Thyroid gland (tissue), 4 donors: ENCODE measurements at places on chromosomes 12 and 14. TPM values are rescaled to one million over a fixed set of nuclear protein-coding genes. Genes with fewer than 3 reads are reported as not detected.

GRCh38 chr12:77745624-77746023 lies 85.1 kb upstream of the NAV3 start:
- H3K36me3 ChIP-seq, result no peaks in the 10 kb centered on the region
- no peaks in the 10 kb centered on the region for H3K4me1 ChIP-seq
- no peak for DNase-seq
- no peaks in the 10 kb centered on the region for H3K27me3 ChIP-seq

- H3K36me3 ChIP-seq, result no peaks in the 10 kb centered on the region
- no peak overlapping the region for H3K27ac ChIP-seq
- H3K27me3 ChIP-seq, result no peaks in the 10 kb centered on the region
- H3K4me3 ChIP-seq, result no peak overlapping the region
- no peak for DNase-seq
Observed at GRCh38 chr12:105030820-105031807, 45.0 kb downstream of the NOPCHAP1 start.

- H3K4me1 ChIP-seq, result no peaks in the 10 kb centered on the region
- H3K27ac ChIP-seq, result no peak overlapping the region
- H3K27me3 ChIP-seq, result no peaks in the 10 kb centered on the region
- no peak overlapping the region for H3K4me3 ChIP-seq
- H3K36me3 ChIP-seq, result no peaks in the 10 kb centered on the region
Observed at GRCh38 chr12:98228683-98229539, 286.5 kb upstream of the TMPO start.

DNA sequence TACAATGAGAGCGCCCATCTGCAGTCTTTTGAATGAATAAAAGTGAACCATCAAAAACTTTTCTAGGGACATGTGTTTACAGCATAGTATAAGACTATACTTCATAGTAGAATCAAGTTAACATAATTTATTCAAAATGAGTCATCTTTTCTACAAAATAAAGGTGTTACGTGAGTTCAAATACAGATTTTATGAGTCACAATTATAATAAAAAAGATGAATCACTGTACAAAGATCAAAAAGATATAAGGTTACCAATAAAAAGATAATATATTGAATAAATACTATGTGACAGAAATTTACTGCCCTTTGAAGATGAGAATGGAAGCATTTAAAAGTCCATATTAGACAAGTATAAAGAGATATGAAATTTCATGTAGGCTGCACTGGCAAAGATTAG lies 2.8 kb downstream of the MBIP start:
- H3K27me3 ChIP-seq, result no peaks in the 10 kb centered on the region
- H3K27ac ChIP-seq, result peak overlapping the region; percentile 42
- no peak for DNase-seq

DNA sequence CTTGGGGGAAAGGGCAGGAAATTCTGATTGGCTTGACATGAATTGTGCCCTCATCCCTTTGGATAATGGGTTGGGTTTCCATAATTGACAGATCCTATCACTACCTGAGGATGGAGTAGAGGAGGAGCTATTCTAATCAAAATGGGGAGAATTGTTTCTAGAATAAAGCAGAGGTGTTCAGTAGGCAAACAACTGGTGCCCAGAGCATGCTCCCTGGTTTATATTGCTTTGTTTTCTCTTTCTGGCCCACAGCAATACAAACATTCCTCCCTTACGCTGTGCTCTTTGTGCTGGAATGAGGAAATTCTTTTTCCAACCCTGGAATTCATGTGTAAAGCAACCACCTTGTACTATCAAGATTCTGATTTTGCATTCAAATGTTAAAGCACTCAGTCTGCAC lies 147.4 kb downstream of the RASSF9 start:
- no peaks in the 10 kb centered on the region for H3K27me3 ChIP-seq
- DNase-seq, result no peak
- H3K4me1 ChIP-seq, result peaks cover 6% of the 10 kb centered on the region
- H3K4me3 ChIP-seq, result no peak overlapping the region

GRCh38 chr14:33315721-33316120 lies 377.0 kb downstream of the NPAS3 start:
- DNase-seq, result no peak
- H3K4me1 ChIP-seq, result no peaks in the 10 kb centered on the region
- H3K4me3 ChIP-seq, result no peak overlapping the region
- H3K27ac ChIP-seq, result no peak overlapping the region
- no peaks in the 10 kb centered on the region for H3K36me3 ChIP-seq
- H3K27me3 ChIP-seq, result no peaks in the 10 kb centered on the region

- H3K27ac ChIP-seq, result no peak overlapping the region
- H3K4me1 ChIP-seq, result no peaks in the 10 kb centered on the region
- no peak overlapping the region for H3K4me3 ChIP-seq
- DNase-seq, result no peak
Observed at GRCh38 chr12:113700943-113701342, 229.3 kb upstream of the LHX5 start.

- peaks cover 33% of the 10 kb centered on the region for H3K36me3 ChIP-seq
- H3K4me1 ChIP-seq, result no peaks in the 10 kb centered on the region
- no peaks in the 10 kb centered on the region for H3K27me3 ChIP-seq
- no peak overlapping the region for H3K27ac ChIP-seq
- peak; percentile 53 for DNase-seq
Observed at GRCh38 chr12:16359512-16360491, 12.4 kb downstream of the MGST1 start.

DNA sequence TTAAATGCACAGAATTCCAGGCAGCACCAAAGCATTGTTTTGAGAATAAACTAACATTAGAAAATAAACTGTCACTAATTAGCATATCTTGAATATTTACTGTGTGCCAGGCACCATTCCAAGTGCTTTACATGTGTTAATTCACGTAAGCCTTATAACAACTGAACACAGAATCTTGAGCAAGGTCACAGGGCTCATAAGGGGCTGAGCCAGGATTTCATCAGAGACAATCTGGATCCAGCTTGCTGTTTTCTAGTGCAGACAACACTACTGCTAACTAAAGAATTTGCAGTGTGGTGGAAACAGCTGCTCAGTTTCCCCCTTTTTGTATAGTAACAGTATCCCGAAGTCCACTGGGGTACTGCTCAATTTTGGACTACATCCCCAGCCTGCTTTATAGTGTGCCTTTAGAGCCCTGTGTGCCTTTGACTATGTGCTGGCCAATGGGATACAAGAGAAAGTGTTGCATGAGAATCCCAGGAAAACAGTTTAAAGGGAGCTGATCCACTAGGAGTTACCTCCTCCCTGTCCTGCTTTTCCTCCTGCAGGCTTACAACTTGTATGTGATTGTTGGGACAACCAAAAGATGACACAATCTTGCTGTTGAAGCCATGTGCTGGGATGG lies 36.0 kb upstream of the RMST start:
- DNase-seq, result peak; percentile 26
- H3K36me3 ChIP-seq, result no peaks in the 10 kb centered on the region
- no peaks in the 10 kb centered on the region for H3K27me3 ChIP-seq
- peaks cover 41% of the 10 kb centered on the region for H3K4me1 ChIP-seq
- no peak overlapping the region for H3K4me3 ChIP-seq

- no peaks in the 10 kb centered on the region for H3K36me3 ChIP-seq
- no peaks in the 10 kb centered on the region for H3K4me1 ChIP-seq
- H3K4me3 ChIP-seq, result no peak overlapping the region
- H3K27ac ChIP-seq, result no peak overlapping the region
- no peak for DNase-seq
- no peaks in the 10 kb centered on the region for H3K27me3 ChIP-seq
Observed at GRCh38 chr12:10559244-10559643, 53.6 kb downstream of the EIF2S3B start.

- no peak overlapping the region for H3K27ac ChIP-seq
- no peaks in the 10 kb centered on the region for H3K36me3 ChIP-seq
- no peaks in the 10 kb centered on the region for H3K27me3 ChIP-seq
- no peak overlapping the region for H3K4me3 ChIP-seq
- no peak for DNase-seq
Observed at GRCh38 chr12:77045183-77045582, 20.2 kb downstream of the E2F7 start.

DNA sequence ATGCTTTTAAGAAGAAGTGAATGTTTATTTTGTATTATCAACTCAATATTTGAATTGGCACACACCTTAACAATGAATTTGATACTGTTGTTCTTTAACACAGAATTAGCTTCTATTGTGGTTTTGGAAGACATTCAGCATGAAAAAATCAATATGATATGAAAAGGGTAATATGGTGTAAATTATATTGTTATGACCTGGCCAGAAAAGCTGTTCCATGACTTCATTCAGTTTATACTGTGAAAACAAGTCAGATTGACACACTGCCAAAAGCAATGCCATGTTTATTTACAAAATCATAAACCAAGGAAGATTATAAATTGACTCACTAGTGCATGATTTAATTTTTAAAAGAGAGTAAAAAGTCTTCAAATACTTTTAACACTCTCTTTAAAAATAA lies 851.4 kb upstream of the SEL1L start:
- no peak overlapping the region for H3K4me3 ChIP-seq
- H3K36me3 ChIP-seq, result no peaks in the 10 kb centered on the region
- H3K27me3 ChIP-seq, result no peaks in the 10 kb centered on the region
- DNase-seq, result no peak
- no peak overlapping the region for H3K27ac ChIP-seq

DNA sequence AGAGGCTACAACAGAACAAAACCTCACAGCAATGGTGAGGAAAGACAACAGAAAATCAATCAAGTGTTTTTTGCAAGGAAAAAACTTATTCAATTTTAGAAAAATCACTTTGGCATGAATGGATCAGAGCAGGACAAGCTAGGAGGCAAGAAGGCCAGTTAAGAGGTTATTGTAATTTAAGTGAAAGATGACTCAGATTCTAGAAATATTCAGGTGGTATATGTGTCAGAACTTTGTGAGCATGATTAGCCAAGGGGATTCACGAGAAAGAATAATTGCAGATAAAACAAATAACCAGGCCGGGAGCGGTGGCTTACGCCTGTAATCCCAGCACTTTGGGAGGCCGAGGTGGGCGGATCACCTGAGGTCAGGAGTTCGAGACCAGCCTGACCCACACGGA lies 12.7 kb downstream of the GCH1 start:
- no peaks in the 10 kb centered on the region for H3K4me1 ChIP-seq
- H3K4me3 ChIP-seq, result no peak overlapping the region
- H3K36me3 ChIP-seq, result no peaks in the 10 kb centered on the region

- no peak overlapping the region for H3K27ac ChIP-seq
- H3K27me3 ChIP-seq, result no peaks in the 10 kb centered on the region
- no peaks in the 10 kb centered on the region for H3K4me1 ChIP-seq
- no peak overlapping the region for H3K4me3 ChIP-seq
- H3K36me3 ChIP-seq, result no peaks in the 10 kb centered on the region
Observed at GRCh38 chr14:57169901-57170300, 98.8 kb downstream of the EXOC5 start.

GRCh38 chr12:48995086-48995879 lies 3.9 kb downstream of the DDN start:
- H3K27ac ChIP-seq, result no peak overlapping the region
- DNase-seq, result peak; percentile 87
- H3K4me3 ChIP-seq, result no peak overlapping the region
- peaks cover 5% of the 10 kb centered on the region for H3K27me3 ChIP-seq
- peaks cover 31% of the 10 kb centered on the region for H3K4me1 ChIP-seq

- no peaks in the 10 kb centered on the region for H3K4me1 ChIP-seq
- no peaks in the 10 kb centered on the region for H3K36me3 ChIP-seq
- H3K27me3 ChIP-seq, result no peaks in the 10 kb centered on the region
- DNase-seq, result no peak
Observed at GRCh38 chr12:125406131-125406530, 340.9 kb downstream of the AACS start.

- no peaks in the 10 kb centered on the region for H3K27me3 ChIP-seq
- no peaks in the 10 kb centered on the region for H3K36me3 ChIP-seq
- peak overlapping the region; percentile 44 for H3K27ac ChIP-seq
- H3K4me1 ChIP-seq, result peaks cover 45% of the 10 kb centered on the region
- DNase-seq, result peak; percentile 77
Observed at GRCh38 chr14:70660967-70661893, 19.5 kb downstream of the TTC9 start.

DNA sequence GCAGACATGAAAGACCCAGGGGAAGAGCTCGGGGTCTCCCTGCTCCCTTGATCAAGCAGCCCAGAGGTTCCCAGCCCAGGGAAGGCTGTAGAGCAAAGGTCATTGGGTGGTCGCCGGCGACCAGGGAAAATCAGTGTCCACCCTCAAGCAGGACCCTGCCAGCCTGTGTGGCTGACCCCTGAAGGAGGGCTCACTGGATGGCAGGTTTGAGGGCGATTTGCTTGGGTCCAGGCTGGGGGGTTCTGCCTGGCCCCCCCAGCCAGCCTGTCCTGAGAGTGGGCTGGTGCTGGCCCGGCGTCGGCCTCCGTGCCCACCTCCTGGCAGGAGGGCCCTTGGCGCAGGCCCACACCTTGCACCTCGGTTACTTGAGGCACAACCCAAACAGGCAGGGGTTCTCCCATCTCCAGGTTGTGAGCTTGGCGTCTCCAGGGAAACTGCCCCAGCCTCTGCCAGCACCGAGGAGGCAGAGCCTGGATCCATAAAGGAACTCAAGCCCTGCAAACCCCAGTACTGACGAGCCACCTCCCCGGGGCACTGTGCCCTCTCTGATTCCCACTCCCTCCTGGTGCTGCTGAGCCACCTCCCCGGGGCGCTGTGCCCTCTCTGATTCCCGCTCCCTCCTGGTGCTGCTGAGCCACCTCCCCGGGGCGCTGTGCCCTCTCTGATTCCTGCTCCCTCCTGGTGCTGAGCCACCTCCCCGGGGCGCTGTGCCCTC lies 329.0 kb upstream of the SFSWAP start:
- no peak for DNase-seq
- no peaks in the 10 kb centered on the region for H3K27me3 ChIP-seq
- no peak overlapping the region for H3K4me3 ChIP-seq
- no peaks in the 10 kb centered on the region for H3K4me1 ChIP-seq

GRCh38 chr12:105228494-105228893 lies 7.5 kb downstream of the APPL2 start:
- no peak overlapping the region for H3K4me3 ChIP-seq
- no peak overlapping the region for H3K27ac ChIP-seq
- peaks cover 2% of the 10 kb centered on the region for H3K4me1 ChIP-seq
- no peak for DNase-seq
- peaks cover 24% of the 10 kb centered on the region for H3K36me3 ChIP-seq

- H3K27me3 ChIP-seq, result no peaks in the 10 kb centered on the region
- no peak overlapping the region for H3K4me3 ChIP-seq
- no peak overlapping the region for H3K27ac ChIP-seq
- DNase-seq, result no peak
- H3K36me3 ChIP-seq, result no peaks in the 10 kb centered on the region
Observed at GRCh38 chr14:80456209-80456608, 244.9 kb upstream of the DIO2 start.

- H3K4me1 ChIP-seq, result no peaks in the 10 kb centered on the region
- H3K27me3 ChIP-seq, result no peaks in the 10 kb centered on the region
- DNase-seq, result no peak
- H3K27ac ChIP-seq, result no peak overlapping the region
Observed at GRCh38 chr12:74722709-74723108, 185.1 kb downstream of the ATXN7L3B start.

NKX2-1 gene
- 375 TPM for total RNA-seq

LHX5 gene
- 0.13 TPM for total RNA-seq

ACRBP gene
- total RNA-seq, result 11.4 TPM

ACOT6 gene
- not detected for total RNA-seq

TDRD9 gene
- total RNA-seq, result 85.1 TPM

VASH1 gene
- total RNA-seq, result 5.0 TPM

TMPRSS12 gene
- not detected for total RNA-seq

NFATC4 gene
- 19.4 TPM for total RNA-seq

CMKLR1 gene
- total RNA-seq, result 15.8 TPM

C12orf60 gene
- 0.78 TPM for total RNA-seq

TSPAN9 gene
- total RNA-seq, result 47.5 TPM

SYNDIG1L gene
- total RNA-seq, result 0.13 TPM

RNASE3 gene
- total RNA-seq, result not detected
